HAP-1 (cell line): ENCODE measurements at places on chromosomes 2 and 18.

DNA sequence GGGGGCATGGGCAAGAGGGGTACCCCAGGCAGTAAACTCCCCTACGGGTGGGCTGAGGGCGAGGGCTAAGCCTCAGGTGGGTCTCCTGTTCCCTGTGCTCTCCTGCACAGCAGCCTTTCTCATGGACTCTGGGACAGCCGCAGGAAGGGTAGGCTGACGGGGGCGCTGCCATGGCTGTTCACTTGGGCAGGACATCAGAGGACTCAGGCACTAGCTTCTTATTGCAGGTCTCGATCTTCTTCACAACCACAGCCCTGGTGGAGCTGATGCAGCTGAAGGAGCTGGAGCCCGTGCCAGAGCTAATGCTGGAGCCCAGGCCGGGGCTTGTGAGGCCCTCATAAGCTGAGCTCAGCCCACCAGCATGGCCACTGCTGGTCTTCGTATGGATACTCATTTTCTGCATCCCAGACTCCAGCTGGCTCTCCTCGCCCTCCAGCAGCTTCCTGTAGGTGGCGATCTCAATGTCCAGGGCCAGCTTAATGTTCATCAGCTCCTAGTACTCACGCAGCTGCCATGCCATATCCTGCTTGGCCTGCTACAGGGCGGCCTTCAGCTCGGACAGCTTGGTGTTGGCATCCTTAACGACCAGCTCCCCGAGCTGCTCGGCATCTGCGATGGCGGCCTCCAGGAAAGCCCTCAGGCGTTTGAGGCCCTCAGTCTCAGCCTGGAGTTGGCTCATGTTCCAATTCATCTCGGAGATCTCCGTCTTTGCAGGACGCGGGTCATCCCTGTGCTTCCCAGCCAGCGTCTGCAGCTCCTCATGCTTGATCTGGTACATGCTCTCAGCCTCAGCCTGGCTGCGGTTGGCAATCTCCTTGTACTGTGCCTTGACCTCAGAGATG, 359.8 kb upstream of the SETBP1 start:
- DNase-seq: no peak

DNA sequence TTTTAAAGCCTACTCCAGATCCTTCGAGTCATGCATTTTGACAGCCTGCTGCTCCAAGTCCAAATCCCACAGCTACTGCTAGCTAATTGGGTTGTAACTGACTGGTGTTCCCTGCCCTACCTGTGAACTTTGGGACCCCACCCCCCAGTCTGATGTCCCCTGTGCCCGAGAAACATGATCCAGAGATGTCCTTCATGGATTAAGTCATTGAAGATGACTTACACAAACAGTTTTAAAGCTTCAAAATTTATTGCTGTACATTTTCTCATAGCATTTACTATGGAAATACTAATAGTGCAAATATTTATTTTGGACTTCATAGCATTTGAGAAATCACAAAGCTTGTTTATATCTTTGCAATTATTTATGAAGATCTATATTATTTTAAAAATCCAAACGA, 73.1 kb downstream of the MBD2 start:
- DNase-seq: no peak

- DNase-seq: no peak
Measured at GRCh38 chr2:37291680-37292079, 33.0 kb downstream of the PRKD3 start.

GRCh38 chr2:120225549-120226065, 2.4 kb upstream of the TMEM185B start:
- DNase-seq: no peak

GRCh38 chr18:57146956-57147636, at the start of gene BOD1L2:
Gene BOD1L2, plus strand, starts transcription at chr18:57147087. Its CDS starts 226 bp downstream, at chr18:57147313.
- DNase-seq: no peak
